ENCODE measurements at places on chromosomes 5 and 9.

DNA sequence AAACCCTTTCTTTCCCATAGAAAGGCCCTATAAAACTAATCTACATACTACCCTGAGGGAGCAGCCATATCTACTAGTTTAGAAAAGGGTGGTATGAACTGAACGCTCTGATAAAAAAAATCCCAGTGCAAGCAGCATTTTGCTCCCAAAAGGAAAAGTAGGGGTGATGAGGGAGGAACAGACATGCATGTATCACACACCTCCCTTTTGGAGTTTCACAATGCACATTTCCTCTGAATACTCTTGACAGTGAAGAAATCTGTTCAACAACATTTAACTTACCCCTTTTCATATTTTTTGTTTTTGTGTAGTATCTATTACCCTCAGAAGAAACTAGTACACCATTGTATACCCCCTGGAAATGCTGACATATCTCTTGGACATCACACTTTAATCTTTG lies 411.4 kb downstream of the MAT2B start:
- DNase-seq = no peak

DNA sequence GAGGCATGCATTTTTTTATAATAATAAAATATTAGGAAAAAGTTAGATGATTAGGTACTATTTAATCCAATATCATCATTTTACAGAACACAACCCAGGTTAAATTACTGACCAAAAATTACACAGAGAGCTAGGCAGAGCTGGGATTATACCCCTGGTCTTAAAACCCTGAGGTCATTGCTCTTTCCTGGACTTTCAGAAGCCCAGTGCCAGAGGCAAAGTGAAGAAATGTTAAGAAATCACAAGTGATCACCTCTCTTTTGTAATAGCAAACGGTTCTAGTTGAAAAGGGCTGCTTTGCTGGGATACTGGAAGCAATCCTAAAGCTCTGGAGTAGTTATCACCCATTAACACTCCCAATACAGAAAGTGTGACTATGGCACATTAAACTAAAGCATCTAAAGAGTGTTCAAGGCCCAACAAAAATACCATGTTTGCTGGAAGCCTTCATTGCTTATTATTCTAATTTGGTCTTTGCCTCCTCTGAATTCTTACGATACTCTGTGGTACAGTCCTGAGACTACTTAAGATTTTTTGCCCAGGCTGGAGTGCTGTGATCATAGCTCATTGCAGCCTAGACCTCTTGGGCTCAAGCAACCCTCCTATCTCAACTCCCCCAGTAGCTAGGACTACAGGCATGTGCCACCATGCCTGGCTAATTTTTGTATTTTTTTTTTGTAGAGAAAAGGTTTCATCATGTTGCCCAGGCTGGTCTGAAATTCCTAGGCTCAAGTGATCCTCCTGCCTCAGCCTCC lies 575.9 kb downstream of the RAB3C start:
- no peak for DNase-seq

GRCh38 chr9:112119225-112120029 lies 55.7 kb downstream of the SUSD1 start:
- DNase-seq = no peak

DNA sequence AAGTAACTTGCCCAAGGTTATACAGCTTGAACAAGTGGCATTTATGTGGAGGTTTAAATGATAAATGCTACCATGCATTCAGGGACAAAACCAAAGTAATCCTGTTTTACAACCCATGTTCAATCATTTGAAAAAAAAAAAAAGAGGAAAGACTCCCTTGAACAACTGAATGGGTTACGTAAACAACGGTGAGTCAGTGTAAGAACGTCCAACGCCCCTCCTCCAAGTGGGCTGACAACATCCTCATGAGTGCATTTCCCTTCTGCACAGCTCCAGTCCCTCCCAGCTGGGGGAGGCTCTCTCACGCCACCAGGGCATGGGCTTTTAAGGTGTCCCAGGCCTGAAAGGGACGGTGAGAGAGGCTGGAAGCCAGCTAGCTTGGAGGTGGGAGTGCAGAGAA lies 90.0 kb downstream of the PRRT1B start:
- DNase-seq = no peak

GRCh38 chr5:148790545-148791333 lies 35.7 kb upstream of the ADRB2 start:
- DNase-seq = no peak

- no peak for DNase-seq
These were observed 122.4 kb downstream of the IRX2 start for GRCh38 chr5:2629045-2629444.

GRCh38 chr5:175671013-175671412 lies 13.1 kb downstream of the HRH2 start:
- no peak for DNase-seq

DNA sequence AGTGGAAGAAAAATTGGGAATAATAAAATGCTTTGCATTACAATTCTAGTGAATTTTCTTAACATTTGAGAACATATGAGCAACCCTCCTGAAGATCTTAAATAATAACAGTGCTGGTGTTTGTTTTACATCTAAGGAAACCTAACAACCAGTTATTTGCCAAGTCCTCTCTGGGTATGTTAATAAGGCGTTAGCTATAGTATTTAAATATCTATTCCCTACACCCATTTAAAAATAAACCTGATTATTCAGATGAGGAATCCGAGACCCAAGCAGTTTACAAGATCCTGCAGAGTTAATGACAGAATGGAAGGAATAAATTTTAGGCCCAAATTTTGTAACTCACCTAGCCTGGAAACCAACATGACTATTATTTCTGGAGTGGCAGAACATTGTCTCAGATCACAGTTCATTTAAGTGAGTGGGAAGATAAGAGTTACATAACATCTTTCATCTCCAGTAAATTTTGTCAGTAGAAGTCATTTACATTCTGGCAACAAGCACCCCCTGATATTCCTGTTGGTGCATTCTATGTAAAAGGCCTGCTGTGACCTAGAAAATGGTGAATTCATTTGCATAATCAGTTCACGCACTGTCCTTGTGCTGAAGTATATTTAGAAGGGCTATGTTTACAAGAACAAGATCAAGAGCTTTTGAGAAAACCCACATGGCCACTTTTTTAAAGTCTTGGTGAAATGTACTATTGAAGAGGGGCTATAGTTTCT lies 148.2 kb downstream of the COX7C start:
- DNase-seq = no peak

GRCh38 chr5:113268232-113268631 lies 166.6 kb downstream of the TSSK1B start:
- DNase-seq = no peak

GRCh38 chr5:177226860-177227259 lies 76.7 kb downstream of the RAB24 start:
- DNase-seq = no peak

GRCh38 chr5:140672455-140673186 lies 755 bp downstream of the DND1 start:
- no peak for DNase-seq

DNA sequence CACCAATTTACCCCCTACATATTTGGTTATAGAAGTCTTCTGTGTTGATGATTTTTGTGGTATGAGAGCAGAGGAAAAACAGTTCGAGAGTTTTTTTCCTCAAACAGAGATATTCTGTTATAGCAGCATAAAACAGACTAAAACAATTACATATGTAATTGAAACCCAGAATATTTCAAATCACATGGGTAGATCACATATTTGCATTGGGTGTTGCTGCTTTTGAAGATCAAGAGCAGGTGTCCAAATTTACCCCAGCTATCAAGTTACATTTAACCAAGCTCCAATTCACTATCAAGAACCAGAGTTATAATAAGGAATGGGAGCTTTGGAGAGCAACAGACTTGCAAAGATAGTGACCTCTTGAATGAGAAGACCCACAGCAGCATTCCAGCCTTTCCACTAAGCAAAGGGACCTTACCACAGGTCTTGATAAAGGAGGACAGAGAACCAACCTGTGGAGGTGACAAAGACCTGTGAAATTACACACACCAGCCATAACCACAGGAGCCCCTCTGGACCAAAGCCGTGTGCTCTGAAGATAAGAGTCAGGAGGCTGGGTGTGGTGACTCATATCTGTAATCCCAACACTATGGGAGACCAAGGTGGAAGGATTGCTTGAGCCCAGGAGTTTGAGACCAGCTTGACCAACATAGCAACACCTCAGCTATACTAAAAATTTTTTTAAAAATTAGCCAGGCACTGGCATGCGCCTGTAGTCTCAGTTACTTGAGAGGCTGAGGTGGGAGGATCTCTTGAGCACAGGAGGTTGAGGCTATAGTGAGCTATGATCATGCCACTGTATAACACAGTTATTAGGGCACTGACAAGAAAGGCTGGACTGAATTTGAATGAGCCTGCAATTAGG lies 4.0 kb upstream of the CCL28 start:
- no peak for DNase-seq

GRCh38 chr5:19424506-19424905 lies 563.5 kb downstream of the CDH18 start:
- DNase-seq = no peak

DNA sequence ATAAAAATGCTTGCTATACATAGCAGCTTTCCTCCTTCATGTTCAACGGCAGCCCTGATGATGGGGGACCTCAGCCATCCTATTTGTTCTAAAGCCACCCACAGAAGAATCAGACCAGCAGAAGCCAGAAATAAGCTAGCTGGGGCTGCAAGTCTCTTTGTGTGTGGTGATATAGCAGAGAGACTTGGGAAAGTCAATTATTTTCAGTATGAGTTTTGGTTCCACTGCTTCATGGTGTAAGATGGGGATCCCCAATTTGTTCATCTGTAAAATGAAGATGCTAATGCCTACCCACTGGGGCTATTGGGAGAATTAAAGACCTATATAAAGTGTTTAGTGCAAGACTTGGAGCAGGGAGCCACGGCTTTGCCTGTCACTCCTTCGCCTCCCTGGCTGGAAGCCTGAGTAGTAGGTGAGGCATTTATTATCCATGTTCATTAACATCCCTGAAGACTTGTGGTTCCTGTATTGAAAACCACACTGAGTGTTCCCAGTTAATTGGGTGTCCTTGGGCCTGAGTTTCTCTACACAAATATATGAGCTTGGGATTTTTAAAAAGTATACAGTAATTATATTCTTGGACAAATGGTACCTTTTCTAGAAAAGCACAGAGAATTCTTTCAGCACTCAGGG lies 210.1 kb upstream of the SLC24A2 start:
- no peak for DNase-seq

DNA sequence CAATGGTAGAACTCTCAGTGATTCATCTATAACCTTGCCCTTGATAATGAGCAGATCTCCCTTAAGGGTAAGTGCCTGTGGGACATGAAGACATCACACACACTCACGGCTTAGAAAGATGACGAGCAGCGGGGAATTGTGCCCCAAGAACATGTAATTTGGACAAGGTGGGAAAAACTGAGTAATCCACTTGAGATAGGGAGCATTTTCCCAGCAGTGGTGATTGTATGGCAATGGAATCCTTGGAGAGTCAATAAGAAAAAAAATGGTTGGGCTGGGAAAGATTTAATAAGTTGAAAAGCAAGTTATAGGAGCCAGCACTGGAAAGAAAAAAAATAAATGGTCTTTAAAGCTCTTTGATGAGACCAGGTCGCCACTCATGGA lies 193.1 kb downstream of the GLIS3 start:
- no peak for DNase-seq

GRCh38 chr9:136052472-136052880 lies 42.6 kb downstream of the NACC2 start:
- DNase-seq = no peak

- no peak for DNase-seq
These were observed 241.5 kb upstream of the CDH18 start for GRCh38 chr5:20229303-20230005.

GRCh38 chr5:1563617-1564181 lies 39.9 kb upstream of the LPCAT1 start:
- DNase-seq = no peak

DNA sequence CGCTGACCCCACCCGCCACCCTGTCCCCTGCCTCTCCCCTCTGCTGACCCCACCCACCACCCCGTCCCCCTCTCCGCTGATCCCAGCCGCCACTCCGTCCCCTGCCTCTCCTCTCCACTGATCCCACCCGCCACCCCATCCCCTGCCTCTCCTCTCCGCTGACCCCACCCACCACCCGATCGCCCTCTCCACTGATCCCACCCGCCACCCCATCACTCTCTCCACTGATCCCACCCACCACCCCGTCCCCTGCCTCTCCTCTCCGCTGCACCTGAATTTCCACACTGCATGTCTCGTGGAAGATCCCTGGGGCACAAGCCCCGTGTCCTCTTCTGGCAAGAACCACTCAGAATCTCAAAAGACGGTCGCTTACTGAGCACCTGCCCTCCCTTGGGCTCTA lies 53.4 kb upstream of the OLFM1 start:
- DNase-seq = no peak

- no peak for DNase-seq
These were observed 231.6 kb upstream of the ANKH start for GRCh38 chr5:15103130-15103529.
